ENCODE measurements at places on chromosomes 1 and 21.
A peak's percentile ranks its signal among the peaks of the same experiment; 100 is the strongest.

- DNase-seq: no peak
These were observed 604.7 kb upstream of the PLXNA2 start for GRCh38 chr1:208848854-208849253.

DNA sequence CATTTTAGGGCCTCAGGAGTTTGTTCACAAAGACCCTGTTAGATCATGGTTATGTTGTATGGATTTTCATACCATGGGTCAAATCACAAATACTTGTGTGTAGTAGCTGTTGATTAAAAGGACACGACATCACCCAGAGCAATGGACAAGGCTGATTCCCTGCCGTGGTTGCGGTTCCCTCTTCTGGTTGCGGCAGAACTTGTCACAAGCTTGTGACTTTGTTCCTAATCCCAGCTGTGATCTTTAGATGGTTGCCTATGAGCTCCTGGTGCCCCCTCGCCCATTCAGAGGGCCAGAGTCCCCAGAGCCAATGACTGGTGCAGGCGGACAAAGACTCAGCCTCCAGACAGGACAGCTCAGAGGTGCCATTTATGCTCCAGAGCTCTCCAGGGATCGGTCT lies 11.8 kb upstream of the SDHB start:
- DNase-seq: no peak

- peak; percentile 19 for DNase-seq
These were observed 12.5 kb upstream of the KPRP start for GRCh38 chr1:152745289-152745704.

DNA sequence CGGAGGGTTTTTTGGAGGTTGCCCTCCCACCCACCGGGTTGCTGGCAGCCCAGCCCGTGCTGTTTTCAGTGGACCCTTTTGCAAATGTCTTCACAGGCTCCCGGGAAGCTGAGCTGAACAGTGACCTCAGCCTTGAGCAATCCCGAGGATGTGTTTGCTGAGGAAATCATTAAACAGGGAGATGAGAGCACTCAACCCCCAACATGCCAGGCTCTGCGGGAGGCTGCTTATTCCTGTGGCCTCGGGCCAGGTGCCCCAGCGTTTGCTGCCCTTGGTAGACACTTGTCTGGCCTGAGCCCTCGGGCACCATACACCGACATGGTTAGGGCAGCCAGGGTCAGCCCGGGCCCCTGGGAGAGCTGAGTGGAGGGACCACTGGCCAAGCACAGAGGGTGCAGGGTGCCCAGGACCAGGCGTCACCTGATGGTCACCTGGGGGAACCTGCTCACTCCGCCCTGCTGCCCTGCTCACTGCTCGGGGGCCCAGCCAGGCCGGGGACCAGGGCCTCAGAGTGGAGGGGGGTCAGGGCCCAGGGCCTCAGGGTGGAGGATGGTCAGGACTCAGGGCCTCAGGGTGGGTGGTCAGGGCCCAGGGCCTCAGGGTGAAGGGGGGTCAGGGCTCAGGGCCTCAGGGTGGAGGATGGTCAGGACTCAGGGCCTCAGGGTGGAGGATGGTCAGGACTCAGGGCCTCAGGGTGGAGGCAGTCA lies 42.5 kb upstream of the POFUT2 start:
- DNase-seq: peak; percentile 95

DNA sequence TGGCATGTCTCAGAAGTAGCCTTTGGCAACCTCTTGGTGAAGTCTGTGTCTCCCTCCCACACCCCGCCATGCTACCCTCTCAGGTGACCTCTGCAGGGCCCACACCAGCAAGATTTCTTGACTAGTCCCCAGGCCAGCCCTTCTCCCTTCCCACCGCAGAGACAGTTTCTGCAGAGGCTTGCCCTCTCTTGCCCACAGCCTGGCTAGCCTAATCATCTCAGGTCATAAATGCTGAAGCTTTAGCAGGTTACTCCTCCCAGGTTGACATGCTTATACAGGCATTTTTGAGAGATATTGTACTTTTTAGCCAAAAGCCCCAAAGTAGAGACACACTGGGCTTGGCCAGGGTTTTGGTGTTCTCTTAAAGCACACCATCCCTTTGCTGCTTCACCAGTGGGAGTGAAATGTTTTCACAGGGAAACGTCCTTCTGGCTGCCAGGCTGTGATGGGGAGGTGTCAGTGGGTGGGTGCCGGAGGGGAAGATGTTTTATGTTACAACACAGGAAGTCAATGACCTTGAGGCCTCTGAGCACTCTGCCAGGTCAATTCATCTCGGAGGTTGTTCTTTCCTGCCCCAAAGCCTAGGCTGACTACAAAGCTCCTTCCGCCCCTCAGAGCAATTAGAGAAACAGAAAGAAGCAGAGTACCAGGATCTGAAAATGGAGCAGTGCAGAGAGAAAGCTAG lies 58.5 kb downstream of the STYXL2 start:
- no peak for DNase-seq

DNA sequence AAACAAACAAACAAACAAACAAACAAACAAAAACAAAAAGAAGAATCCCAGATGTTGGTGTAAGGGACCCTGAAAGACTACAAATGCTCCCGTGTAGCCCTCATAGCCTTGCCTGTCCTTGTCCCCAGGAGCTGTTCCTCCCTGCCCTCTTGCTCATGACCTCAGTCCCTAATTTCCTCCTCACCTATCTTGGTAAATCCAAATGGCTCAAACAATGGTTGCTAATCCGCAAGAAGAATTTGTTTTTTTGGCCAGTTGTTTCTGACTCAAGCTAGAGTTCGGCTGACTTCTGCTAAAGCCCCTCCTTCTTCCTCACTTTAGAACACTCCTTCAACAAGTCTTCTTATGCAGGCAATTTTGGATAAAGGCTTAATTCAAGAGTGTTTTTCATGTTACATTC lies 15.6 kb downstream of the LCA5L start:
- no peak for DNase-seq

DNA sequence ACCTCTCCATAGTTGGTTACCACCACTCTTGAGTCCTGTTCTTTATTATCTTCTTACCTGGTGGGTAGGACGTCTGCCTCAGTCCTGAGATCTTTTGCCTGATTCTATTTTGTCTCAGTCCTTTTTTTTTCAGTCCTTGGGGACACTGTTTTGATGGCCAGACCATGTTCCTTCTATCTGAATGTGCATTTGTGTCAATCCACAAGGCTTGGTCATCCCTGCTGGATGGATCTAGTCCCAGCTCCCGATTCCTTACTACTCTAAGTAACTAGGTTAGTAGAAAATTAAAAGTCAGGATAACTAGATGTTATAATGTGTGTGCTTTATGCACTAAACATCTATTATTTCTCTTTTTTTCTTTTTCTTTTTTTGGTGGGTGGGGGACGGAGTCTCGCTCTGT lies 28.1 kb upstream of the AK4 start:
- DNase-seq: no peak

- DNase-seq: no peak
These were observed 7.3 kb upstream of the UMODL1 start for GRCh38 chr21:42063571-42064521.

GRCh38 chr1:25583519-25584370 lies 32.8 kb upstream of the MAN1C1 start:
- DNase-seq: no peak

DNA sequence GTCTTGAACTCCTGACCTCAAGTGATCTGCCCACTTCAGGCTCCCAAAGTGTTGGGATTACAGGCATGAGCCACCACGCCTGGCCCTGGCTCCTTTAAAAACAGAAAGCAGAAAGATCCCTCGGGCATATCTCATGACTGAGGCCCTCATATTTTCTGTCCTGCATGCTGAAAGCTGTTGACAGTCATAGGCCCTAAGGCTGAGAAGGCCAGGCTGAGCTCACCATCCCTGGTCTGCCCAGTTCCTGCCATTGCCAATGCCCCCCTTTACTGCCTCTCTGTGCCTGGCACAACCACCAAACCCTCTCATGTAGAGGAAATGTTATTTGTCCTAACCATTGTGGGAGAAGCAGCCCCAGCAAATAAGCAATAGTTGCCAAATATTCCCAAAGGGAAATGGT lies 12.7 kb downstream of the CD34 start:
- DNase-seq: no peak

GRCh38 chr1:218813237-218813636 lies 360.4 kb upstream of the LYPLAL1 start:
- DNase-seq: peak; percentile 26

- DNase-seq: no peak
These were observed 885.2 kb upstream of the ADGRL2 start for GRCh38 chr1:80915491-80915890.

Measured in MG63 (cell line).